ENCODE measurements at places on chromosomes 7 and 10. TPM values are rescaled to one million over a fixed set of nuclear protein-coding genes. Genes with fewer than 3 reads are reported as not detected.

The FAM3C gene
- 55.1 TPM for total RNA-seq

The NPFFR1 gene
- not detected for total RNA-seq

The IRF5 gene
- total RNA-seq = 0.15 TPM

The TRIM73 gene
- total RNA-seq = 1.3 TPM

The CXCL12 gene
- 235 TPM for total RNA-seq

The CWF19L1 gene
- total RNA-seq = 16.6 TPM

The HIBADH gene
- total RNA-seq = 50.2 TPM

The ELFN1 gene
- total RNA-seq = 0.08 TPM

The PNLIPRP3 gene
- total RNA-seq = not detected

The CTAGE8 gene
- total RNA-seq = not detected

The COMMD3 gene
- 27.8 TPM for total RNA-seq

The MYH16 gene
- 0.08 TPM for total RNA-seq

The PNLIP gene
- total RNA-seq = not detected

The LMTK2 gene
- total RNA-seq = 5.4 TPM

The GARS1 gene
- total RNA-seq = 297 TPM

The PIK3CG gene
- total RNA-seq = not detected

Data from smooth muscle cell of the coronary artery (primary cell).